Uterus (tissue), 4 donors: ENCODE measurements at places on chromosomes 16 and 17. TPM values are rescaled to one million over a fixed set of nuclear protein-coding genes. Genes with fewer than 3 reads are reported as not detected.

AANAT gene
- total RNA-seq: not detected

SLC13A2 gene
- not detected for total RNA-seq

GPRC5C gene
- 56.8 TPM for total RNA-seq

CHMP1A gene
- total RNA-seq: 59.4 TPM

ZNF764 gene
- total RNA-seq: 11.3 TPM

FMNL1 gene
- 12.3 TPM for total RNA-seq

LAT gene
- 12.6 TPM for total RNA-seq

PRSS33 gene
- total RNA-seq: not detected

FAM171A2 gene
- 12.9 TPM for total RNA-seq

- DNase-seq: no peak
These were observed 2.1 kb downstream of the TAF1C start for GRCh38 chr16:84184775-84185174.

DNA sequence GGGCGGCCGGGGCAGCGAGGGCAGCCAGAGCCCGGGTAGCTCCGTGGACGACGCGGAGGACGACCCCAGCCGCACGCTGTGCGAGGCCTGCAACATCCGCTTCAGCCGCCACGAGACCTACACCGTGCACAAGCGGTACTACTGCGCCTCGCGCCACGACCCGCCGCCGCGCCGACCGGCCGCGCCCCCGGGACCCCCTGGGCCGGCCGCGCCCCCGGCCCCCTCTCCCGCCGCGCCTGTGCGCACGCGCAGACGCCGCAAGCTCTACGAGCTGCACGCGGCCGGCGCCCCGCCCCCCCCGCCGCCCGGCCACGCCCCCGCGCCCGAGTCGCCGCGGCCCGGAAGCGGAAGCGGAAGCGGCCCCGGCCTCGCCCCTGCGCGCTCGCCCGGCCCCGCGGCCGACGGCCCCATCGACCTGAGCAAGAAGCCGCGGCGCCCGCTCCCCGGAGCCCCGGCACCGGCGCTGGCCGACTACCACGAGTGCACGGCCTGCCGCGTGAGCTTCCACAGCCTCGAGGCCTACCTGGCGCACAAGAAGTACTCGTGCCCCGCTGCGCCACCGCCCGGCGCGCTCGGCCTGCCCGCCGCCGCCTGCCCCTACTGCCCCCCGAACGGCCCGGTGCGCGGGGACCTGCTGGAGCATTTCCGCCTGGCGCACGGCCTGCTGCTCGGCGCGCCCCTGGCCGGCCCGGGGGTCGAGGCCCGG is 36.1 kb upstream of the ZC3H18 start:
- DNase-seq: peak; percentile 83

- peak; percentile 19 for DNase-seq
These were observed 1.9 kb downstream of the CEMP1 start for GRCh38 chr16:2529061-2529931.

DNA sequence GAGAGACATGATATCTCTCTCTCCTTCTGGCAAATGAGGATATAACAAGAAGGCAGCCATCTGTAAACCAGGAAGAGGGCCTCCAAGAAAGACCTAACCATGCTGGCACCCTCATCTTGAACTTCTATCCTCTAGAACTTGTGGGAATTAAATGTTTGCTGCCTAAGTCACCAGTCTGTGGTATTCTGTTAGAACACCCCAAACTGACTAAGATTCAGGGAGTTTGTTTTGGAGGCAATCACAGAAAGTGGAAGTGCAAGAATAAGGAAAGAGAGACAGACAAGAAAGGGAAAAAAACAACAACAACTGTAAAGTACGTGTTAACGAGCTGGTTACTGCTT is 114.5 kb upstream of the GOT2 start:
- no peak for DNase-seq

- DNase-seq: no peak
These were observed 7.5 kb downstream of the IFI35 start for GRCh38 chr17:43014020-43014648.

GRCh38 chr17:64156670-64157069 is 26.7 kb upstream of the ERN1 start:
- DNase-seq: no peak

GRCh38 chr17:77151186-77151585 is 10.4 kb downstream of the SEC14L1 start:
- DNase-seq: no peak

DNA sequence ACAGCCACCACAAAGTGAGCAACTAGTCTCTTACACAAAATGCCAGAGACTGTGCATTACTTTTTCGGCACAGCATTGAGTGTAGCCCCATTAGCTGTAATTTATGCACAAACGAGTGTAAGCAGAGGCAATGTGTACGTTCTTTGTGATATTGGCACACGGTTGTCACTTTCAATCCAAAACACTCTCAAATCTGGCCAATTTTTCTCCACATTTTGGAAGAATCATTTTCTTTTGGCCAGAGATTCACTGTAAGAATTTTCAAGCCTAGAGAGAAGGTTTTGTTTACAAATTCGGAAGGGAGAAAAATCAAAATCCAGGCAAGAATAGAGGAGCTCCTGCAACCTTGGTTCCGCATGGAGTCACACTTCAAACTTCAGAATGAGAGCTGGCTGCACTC is 15.4 kb upstream of the KIF2B start:
- no peak for DNase-seq

DNA sequence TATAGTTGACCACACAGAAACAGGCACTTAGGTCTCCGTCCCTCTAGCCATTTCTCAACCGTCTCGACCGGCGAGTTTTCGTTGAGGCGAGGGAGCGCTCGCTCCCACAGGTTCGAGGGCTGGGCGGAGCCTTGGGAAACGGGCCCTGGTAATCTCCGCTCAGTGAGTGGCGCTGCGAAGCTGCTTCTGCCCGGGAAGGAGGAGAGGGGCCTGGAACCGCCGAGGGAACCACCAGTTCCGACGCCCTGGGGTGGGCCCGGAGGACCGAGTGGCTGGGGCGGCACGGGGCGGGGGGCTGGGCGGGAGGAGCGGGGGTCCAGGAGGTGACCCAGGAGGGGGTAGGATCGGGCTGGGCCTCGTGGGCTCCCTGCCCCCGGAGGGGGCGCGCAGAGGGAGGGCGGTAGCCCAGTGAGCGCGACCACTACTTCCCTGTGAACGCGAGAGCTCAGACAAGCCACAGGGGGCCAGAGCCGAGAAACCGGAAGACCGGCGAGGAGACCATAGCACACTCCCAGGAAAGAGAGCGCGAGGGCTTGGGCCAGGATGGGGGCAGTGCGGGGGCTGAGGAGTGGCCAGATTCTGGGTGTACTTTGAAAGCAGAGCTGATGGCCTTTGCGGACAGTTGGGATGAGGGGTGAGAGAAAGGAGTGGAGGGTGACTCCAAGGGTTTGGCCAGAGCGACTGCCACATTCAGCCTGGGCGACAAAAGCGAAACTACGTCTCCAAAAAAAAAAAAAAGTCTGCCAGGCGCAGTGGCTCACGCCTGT is 29.9 kb upstream of the ARL4D start:
- peak; percentile 85 for DNase-seq

GRCh38 chr16:35691057-35691456 is 2231.6 kb downstream of the TP53TG3F start:
- no peak for DNase-seq

DNA sequence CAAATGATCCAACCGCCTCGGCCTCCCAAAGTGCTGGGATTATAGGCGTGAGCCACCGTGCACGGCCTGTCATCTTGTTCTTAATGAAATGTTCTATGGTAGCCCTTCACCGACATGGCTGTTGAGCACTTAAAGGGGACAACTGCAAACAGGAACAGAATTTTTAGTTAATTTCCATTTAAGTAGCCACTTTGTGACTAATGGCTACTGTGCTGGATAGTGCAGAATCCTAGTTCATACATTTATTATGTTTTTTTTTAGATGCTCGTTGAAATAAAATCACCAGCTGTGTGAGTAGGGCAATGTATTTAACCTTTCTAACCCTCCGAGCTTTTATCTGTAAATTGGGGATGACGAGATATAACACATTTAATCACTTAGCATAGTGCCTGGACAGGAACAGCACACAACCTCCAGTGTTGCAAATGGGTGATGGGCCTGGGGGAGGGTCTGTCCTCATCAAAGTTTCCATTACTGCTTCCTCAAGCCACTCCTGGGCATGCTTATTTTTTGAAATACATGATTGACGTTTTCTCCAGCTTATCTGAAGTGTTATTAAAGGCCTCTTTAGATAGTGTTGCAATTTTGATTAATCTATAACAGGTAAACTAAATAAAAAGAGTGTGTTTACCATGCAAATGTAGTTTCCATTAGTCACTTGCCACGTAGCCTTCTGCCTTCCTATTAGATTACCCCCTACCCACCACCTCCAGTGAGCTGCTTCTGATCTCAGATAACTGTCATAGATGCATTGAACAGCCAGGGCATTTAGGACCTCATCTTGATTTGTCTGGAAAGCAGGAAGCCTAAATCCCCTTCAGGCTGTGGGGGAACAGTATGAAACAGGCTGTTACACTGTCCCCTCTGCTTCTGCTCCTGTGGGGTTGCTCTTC is 42.5 kb upstream of the TANC2 start:
- no peak for DNase-seq

DNA sequence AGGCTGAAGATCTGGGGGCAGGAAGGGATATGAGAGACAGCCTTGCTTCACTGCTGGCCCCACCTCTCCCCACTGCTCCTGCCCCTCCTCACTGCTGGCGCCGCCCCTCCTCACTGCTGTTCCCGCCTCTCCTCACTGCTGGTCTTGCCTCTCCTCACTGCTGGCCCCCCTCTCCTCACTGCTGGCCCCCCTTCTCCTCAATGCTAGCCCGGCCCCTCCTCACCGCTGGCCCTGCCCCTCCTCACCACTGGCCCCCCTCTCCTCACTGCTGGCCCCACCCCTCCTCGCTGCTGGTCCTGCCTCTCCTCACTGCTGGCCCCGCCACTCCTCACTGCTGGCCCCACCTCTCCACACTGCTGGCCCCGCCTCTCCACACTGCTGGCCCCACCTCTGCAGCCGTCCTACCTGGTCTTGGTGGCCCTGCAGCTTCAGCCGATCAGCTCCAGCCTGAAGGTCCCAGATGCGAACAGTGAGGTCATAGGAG is 9.5 kb upstream of the PAM16 start:
- DNase-seq: no peak
